ENCODE measurements at places on chromosomes 5 and 9.
A peak's percentile ranks its signal among the peaks of the same experiment; 100 is the strongest.

DNA sequence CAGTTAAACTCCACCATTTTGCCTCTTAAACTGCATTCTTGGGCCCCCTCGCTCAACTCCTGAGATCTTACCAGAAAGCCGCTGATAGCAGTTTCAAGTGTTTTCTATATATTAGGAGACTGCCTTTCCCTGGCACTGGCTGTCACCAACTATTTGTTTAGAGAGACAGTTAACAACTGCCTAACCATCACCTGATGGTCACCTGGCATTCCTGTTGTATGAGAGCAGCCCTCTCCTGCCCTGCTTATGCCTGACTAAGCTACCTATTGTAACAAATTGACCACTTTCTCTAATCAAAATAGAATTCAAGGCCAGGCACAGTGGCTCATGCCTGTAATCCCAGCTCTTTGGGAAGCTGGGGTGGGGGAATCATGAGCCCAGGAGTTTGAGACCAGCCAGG is 28.0 kb upstream of the SIL1 start:
- no peaks in the 10 kb centered on the region for H3K36me3 ChIP-seq
- H3K4me3 ChIP-seq: no peak overlapping the region
- no peak overlapping the region for H3K27ac ChIP-seq
- H3K27me3 ChIP-seq: no peaks in the 10 kb centered on the region
- DNase-seq: no peak
- no peaks in the 10 kb centered on the region for H3K4me1 ChIP-seq

DNA sequence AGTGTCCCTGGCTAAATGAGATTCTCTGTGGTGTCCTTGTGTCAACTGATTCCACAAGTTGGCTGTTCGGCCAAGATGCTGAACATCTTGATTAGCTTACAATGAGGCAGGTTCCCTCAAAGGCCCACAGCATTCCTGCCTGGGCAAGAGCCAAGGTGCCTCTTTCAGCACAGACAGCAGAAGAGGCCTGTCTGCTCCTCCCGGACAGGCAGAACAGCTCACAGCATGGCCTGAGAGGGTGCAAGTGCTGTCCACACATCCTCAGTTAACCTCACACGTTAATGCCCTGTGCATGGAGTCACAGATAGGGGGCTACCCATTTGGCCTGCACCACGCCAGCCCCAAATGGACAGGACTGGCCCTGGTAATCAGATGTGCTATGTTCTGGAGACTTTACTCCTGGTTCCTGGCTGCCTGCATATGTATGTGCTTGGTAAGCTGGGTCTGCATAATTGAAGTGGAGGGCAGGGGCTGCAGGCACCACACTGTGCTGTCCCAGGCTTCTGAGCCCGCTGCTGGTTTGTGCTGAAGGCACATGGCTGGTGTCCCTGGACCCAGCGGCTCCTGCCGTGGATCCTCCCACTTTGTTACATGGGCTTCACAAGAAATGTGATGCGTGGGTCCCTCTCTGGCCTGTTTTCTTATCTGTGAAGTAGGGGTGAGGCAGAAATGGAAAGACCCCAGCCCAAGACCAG is 8.9 kb downstream of the CSF2 start:
- no peaks in the 10 kb centered on the region for H3K4me1 ChIP-seq
- H3K27me3 ChIP-seq: no peaks in the 10 kb centered on the region
- no peak overlapping the region for H3K27ac ChIP-seq
- H3K36me3 ChIP-seq: no peaks in the 10 kb centered on the region

GRCh38 chr9:84261070-84261746 is 79.3 kb downstream of the SLC28A3 start:
- DNase-seq: peak; percentile 40
- H3K27ac ChIP-seq: no peak overlapping the region
- H3K36me3 ChIP-seq: no peaks in the 10 kb centered on the region
- no peaks in the 10 kb centered on the region for H3K27me3 ChIP-seq
- no peak overlapping the region for H3K4me3 ChIP-seq

GRCh38 chr5:102888483-102888882 is 133.4 kb downstream of the PAM start:
- no peaks in the 10 kb centered on the region for H3K27me3 ChIP-seq
- DNase-seq: no peak
- H3K4me3 ChIP-seq: no peak overlapping the region
- H3K36me3 ChIP-seq: no peaks in the 10 kb centered on the region
- no peaks in the 10 kb centered on the region for H3K4me1 ChIP-seq

GRCh38 chr9:87564791-87565241 is 67.1 kb downstream of the DAPK1 start:
- no peak for DNase-seq
- no peak overlapping the region for H3K4me3 ChIP-seq
- H3K4me1 ChIP-seq: peaks cover 46% of the 10 kb centered on the region
- H3K36me3 ChIP-seq: no peaks in the 10 kb centered on the region
- no peaks in the 10 kb centered on the region for H3K27me3 ChIP-seq
